ENCODE measurements at places on chromosomes 1 and 21. TPM values are rescaled to one million over a fixed set of nuclear protein-coding genes. Genes with fewer than 3 reads are reported as not detected.

GPR37L1 gene
- not detected for total RNA-seq

DNAJC6 gene
- total RNA-seq, result 1.3 TPM

UTS2 gene
- total RNA-seq, result not detected

CASQ1 gene
- total RNA-seq, result not detected

FAM163A gene
- total RNA-seq, result not detected

C1orf21 gene
- total RNA-seq, result 3.9 TPM

GNAT2 gene
- not detected for total RNA-seq

C1orf52 gene
- total RNA-seq, result 23.2 TPM

PGLYRP4 gene
- total RNA-seq, result not detected

LCE6A gene
- not detected for total RNA-seq

SEMA6C gene
- total RNA-seq, result 3.8 TPM

DPYD gene
- 78.2 TPM for total RNA-seq

PPM1J gene
- not detected for total RNA-seq

C1orf105 gene
- 0.24 TPM for total RNA-seq

OR2T11 gene
- not detected for total RNA-seq

DENND2D gene
- 326 TPM for total RNA-seq

ARID1A gene
- total RNA-seq, result 113 TPM

SUSD4 gene
- 1.2 TPM for total RNA-seq

CR1L gene
- not detected for total RNA-seq

CSMD2 gene
- not detected for total RNA-seq

FAAH gene
- 6.2 TPM for total RNA-seq

OLIG1 gene
- not detected for total RNA-seq

ITLN2 gene
- not detected for total RNA-seq

OR2AK2 gene
- not detected for total RNA-seq

SPATA17 gene
- total RNA-seq, result not detected

HAO2 gene
- not detected for total RNA-seq

CDA gene
- not detected for total RNA-seq
